ENCODE measurements at places on chromosomes 12 and 14.

- no peak for DNase-seq
Observed at GRCh38 chr12:133105620-133106019, 24.5 kb downstream of the ZNF891 start.

DNA sequence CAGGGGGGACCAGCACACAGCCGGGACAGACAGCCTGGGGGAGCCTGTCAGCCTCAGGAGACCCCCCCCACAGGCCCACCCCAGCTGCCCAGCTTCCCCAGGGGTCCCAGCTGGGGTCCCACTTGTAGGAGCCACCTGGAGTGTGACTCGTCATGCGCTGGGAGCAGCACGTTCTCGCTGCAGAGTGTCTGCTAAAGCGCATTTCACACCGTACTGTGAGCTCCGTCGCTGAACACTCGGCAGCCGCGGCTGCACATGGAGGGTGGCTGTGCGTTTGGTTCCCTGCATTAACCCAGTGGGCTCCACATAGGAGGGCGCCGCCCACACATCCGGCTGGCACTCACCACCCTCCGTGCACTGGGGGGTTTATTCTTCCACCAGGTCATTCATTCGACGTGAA, 56.7 kb downstream of the FBRSL1 start:
- no peak for DNase-seq

DNA sequence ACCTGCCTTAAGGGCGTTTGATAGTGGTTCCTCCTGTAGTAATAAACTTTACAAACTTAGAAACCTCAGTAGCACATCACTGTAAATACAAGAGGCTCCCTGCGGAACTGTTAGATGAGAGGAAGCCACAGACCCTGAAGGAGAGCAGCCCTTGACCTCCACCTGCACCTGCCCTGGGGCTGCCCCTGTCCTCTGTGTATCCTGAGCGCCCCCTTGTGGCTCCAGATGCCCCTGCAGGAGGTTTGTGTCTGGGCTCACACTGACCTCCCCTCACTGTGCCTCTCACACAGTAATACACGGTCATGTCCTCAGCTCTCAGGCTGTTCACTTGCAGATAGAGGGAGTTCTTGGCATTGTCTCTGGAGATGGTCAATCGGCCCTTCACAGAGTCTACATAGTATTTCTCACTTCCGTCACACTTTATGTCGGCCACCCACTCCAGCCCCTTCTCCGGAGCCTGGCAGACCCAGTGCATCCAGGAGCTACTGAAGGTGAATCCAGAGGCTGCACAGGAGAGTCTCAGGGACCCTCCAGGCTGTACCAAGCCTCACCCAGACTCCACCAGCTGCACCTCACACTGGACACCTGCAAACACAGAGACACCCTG, 1059.8 kb downstream of the TMEM121 start:
- DNase-seq: peak; percentile 45

DNA sequence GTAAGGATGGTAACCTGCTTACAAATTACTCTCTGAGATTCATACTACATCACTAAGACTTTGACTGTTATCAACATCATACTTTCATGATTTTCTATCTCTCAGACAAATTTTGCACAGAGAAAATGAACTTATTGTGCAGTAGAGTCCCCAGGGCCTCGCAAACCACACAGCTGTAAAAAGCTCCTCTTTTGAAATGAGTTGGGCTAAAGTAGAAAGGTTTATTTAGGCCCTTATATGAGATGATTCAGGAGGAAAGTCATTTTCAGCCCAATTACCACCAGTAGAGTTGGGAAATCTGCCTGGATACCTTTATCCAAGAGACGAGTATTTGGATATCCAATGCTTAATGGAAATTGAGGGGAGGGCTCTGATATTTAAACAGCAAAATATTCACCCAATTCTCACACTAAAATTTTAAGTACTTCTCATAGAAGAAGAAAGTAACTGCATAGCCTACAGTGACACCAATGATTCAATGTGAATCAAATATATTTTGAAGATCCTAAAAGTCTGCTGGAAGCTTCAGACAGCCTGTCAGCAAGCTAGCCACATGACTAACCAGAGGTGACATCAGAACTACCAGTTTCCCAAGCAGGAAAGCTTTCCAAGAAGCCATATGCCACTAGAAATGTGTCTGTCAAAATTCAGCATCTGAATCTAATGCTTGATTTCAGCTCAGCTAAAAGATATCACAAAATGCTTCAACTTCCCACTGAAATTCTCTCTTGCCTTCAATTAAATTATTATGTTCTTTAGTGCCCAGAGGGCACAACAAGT, 190.1 kb upstream of the SYT1 start:
- no peak for DNase-seq

DNA sequence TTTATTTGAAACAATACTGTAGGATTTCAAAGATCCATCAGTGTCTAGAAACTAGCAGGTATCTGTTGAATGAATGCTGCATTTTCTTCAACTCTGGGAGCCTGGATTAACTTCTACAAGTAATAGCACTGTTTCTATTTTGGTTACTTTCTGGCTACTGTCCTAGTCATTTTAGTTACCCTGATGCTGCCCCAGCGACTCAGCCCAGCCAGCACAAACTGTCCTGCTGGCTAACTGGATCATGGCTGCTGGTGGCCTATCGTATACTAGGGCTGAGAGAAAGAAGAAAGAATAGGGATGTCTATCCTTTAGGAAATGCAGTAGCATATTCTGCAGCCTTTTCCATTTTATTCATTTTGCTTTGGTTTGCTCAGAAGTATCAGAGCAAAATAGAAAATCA, 53.9 kb downstream of the NTN4 start:
- DNase-seq: no peak

DNA sequence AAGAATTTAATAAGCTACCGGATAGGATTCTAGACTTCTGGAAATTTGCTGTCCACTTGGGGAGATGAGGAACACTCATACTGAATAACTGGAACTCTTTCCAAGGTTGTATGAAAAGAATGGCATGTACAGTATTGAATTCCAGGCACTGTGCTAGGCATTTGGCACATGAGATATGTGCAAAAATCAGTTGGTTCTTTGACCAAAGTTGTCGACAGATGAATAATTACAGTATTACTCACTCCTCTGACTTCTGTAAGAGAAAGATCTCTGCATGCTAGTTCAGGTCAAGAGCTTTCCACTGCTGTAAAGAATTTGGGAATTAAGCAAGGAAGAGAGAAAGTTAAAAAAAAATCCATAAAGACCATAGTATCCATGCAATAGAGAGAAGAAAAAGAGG, 764.7 kb downstream of the BCL11B start:
- DNase-seq: no peak

DNA sequence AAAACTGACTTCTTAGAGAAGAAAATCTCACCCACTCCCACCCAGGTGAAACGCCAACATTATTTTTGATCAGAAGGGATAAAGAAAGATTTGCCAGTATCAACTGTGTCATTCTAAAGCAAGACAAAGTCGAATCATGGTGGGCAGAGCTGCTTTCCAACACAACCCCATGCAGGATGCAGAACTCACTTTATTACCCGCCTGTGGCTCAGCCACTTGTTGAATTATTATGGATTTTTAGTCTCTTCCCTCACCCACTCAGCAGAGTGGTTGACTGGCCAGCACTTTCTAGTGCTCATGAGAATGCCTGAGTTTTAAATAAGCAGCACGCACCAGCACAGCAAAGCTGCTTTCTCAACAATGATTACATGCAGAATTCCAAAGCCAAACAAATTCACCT, 32.1 kb downstream of the CRACR2A start:
- DNase-seq: no peak

GRCh38 chr12:45890276-45890675, 100.1 kb downstream of the SCAF11 start:
- DNase-seq: no peak

GRCh38 chr12:7150841-7151240, 20.7 kb downstream of the CLSTN3 start:
- DNase-seq: no peak

- no peak for DNase-seq
Observed at GRCh38 chr12:108447168-108447832, 67.8 kb upstream of the FICD start.

- DNase-seq: no peak
Observed at GRCh38 chr14:105701456-105702274, 175.3 kb downstream of the TMEM121 start.

- no peak for DNase-seq
Observed at GRCh38 chr12:33988913-33989312, 33.4 kb upstream of the ALG10 start.

GRCh38 chr14:30108975-30109700, 181.5 kb upstream of the PRKD1 start:
- no peak for DNase-seq

DNA sequence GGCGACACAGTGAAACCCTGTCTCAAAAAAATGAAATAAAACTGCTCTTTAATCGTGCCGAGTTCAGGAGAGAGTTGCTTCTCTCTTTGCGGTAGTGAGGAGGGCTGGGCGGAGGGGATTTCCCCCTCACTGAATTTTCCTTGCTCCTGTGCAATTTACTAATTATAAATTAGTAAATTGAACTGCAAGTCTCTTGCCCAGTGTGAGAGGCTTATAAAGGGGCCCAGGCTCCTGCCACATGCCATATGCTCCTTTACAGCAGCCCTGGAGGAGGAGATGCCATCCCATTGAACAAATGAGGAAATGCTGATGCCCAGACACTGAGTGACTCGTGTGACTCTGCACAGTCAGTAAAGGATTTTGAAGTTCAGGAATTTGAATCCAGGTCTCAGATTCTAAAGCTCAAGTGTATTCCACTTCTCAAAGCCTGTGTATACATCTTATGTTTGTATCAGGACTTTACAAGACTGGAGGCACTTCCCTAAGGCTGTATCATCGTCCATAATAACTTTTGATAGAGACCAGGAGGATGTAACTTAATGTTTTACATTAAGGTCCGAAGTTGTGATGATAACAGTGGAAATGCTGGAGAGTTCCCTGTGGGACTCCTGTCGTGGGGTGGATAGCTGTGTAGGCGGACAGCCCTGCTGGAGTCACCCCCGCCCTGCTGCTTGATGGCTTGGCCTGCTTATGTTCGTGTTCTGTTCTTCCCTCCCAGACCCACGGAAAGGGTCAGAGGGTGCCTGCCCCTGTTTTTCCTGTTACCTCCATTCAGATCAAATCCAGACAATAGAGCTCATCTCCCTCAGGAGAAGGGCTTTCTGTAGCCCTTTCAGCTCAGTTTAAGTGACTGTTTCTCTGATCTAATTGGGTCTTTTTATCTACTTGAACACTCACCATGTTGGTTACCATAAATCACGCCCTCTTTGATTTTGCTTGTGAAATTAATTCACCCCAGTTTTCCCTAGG, 13.9 kb downstream of the PELI2 start:
- DNase-seq: no peak

GRCh38 chr12:15474766-15475165, 152.5 kb downstream of the PTPRO start:
- no peak for DNase-seq

GRCh38 chr14:65566820-65567522, 154.4 kb downstream of the FUT8 start:
- DNase-seq: no peak

DNA sequence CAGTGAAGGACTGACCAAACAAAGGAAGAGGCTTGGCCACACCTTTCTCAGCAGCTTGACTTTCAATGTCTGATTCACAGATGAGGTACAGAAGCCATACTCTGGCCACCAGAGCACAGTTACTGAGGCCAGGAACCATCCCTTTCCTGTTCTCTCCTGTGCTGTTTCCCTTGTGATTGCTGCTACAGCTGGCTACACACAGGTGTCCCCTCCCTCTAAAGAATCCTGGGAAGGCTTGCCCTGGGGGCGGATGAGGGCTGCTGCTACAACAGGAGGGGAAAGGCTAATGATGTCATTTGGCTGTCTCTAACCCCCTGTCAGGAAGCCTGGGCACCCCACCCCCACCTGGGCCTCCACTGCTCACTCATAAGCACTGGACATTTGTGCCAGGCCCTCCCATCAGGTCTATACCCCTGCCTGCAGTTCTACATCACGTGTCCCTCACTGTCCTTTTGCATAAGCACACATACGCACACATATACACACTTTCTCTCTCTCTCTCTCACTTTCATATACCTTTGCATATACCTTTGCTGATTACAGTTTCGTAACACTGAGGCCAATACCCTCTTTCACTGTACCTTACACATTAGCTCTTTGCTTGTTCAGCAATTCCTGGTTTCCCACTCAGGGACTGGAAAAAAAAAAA, 41.4 kb downstream of the PRPF40B start:
- no peak for DNase-seq

- no peak for DNase-seq
Observed at GRCh38 chr12:3748620-3749019, 4.3 kb downstream of the CRACR2A start.

DNA sequence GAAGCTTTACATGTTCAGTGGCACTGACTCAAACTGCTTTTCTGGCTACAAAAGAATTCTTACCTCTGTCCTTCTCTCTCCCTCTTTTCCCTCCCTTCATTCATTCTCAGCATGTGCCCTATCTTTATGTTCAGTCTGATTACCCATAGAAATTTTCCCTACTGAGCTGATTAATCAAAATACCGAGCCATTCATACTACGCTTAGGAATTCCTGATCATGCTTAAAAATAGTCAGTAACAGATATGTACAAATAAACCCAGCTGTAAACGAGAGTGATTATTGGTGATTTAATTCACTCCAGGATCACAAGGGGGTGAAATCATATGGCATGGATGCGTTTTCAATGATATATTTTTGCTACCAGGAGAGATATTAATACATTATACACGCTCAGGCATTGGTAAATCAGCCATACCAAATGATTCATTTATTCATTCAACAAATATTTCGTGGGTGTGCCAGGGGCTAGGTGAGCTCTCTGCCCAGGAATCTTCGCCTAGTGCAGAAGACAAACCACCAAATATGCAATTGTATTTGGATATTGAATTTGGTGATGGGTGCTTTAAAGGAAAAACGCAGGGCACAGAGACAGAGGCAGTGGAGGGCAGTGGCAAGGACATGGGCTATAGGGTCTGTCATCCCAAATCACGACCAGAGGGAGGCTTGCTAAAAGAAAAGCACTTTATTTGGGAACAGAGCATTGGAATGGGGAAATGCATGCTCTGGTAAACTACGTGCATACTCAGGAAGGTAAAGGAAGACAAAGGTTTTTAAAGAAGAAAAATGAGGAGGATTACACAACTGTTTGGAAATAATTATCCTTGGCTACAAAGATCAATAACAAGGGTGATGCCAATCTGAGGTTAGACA, 13.9 kb upstream of the VRK1 start:
- DNase-seq: no peak

DNA sequence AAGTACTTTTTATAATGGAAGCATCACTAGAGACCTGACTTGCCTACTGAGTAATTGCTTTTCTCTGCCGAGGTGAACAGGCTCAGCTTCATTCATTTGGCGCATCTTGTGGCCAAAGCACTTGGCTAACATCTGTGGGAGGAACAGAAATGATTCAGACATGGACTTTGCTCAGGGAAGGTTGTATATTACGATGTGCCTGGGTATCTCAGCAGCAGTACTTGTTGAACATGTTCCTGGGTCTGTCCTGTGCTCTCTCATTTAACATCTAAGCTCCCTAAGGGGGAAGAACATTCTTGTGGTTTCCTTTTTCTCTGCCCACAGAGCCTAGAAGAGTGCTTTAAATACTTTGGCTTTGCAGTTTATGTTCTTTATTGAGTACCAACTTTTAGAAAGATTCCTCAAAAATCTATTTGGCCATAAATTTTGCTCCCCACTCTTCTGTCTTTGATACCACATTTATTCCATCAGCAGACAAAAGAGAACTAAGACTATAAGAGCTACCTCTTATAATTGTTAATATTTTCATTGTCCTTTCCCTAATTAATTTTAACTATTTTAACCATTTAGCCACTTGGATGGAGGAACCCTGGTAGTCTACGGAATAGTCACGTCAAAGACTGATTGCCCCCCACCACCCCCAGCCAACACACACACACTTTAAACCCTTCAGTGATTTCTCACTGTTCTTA, 101.2 kb upstream of the EGLN3 start:
- no peak for DNase-seq

- no peak for DNase-seq
Observed at GRCh38 chr14:29216268-29217232, 450.0 kb downstream of the FOXG1 start.

- DNase-seq: no peak
Observed at GRCh38 chr12:39426636-39427240, 16.2 kb downstream of the KIF21A start.

Measured in stimulated activated CD4-positive, alpha-beta T cell treated with anti-CD3 and anti-CD28 coated beads, Interleukin-1b, Interleukin-23, amount 100 ng/mL, for 1 hour (primary cell).